Cortex of kidney (tissue), 1 donor: ENCODE measurements at places on chromosomes 2 and 18.

DNA sequence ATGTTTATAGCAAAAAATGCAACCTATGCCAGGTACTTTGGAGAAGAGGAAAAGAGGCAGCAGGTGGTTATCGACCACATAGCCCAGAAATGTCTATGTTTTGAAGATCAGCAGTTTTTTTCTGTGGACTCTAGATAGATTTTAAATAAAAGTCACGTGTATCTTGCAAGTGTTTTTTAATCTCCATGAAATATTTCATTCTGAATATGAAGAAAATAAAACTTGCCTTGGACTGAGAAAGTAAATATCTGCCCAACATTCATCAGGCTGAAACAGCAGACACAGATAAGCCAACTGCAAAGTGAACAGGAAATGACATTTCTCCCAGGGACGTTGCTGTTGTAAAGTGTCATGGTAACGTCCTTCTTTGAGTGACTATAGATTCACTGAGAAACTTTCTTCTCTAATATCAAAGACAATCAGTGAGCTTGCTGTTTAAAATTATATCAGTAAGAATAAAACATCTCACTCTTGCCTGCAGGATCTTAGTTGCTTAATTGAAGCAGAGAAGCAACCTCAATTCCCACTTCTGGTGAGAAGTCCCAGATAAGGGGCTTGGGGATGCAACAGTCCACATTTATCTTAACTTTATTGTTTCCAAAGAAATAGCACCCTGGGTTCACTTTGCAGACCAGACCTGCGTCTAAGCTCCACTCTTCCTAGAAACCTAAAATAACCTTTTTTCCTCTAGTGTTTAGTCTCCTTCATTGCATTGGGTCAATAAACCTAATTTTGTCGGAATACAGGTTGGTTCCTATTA lies 6.3 kb downstream of the MYOM1 start:
- no peak for DNase-seq

DNA sequence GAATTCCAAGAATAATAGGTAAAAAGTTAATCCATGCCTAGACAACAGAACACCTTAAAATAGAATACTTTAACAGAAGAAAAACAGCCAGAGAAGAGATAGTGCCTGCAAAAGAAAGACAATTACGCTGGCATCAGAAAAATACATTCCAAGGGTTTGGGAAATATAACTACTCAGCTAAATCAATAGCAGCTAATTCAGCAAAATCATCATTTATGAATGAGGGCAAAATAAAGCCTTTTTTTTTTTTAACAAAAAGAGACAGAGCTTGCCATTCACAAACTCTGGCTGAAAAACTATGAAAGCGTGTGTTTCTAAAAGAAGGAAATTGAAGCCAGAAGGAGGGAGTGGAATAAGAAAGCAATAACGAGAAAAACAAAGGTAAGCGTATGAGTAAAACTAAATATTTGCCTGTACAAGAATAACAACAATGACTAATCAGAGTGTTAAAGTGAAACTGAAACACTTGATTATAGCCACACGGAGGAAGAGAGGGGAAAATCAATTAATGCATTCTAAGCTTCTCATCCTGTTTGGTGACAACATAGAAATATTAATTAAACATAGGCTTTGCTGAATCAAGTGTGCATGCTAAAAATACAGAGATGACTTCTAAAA lies 90.2 kb downstream of the EHD3 start:
- no peak for DNase-seq

DNA sequence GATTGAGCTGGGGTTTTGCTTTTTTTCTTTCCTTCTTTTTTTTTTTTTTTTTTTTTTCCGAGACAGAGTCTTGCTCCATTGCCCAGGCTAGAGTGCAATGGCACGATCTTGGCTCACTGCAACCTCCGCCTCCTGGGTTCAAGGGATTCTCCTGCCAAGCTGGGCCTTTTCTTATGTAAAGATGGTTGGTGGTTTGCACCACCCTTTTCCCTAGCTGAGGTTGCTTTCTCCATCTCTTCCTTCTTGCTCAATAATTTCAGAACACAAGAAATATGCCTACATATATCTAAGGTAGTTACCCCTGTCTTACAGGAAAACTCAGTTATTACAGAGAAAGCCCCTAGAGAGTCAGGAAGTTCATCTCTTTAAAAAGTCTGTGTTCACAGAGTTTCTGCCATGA lies 7.0 kb downstream of the TTC39C start:
- no peak for DNase-seq

- DNase-seq: no peak
Observed at GRCh38 chr2:143312441-143312840, 183.2 kb downstream of the ARHGAP15 start.

- no peak for DNase-seq
Observed at GRCh38 chr2:29218071-29218470, 102.9 kb downstream of the CLIP4 start.

- no peak for DNase-seq
Observed at GRCh38 chr2:137454886-137455285, 509.4 kb upstream of the HNMT start.

DNA sequence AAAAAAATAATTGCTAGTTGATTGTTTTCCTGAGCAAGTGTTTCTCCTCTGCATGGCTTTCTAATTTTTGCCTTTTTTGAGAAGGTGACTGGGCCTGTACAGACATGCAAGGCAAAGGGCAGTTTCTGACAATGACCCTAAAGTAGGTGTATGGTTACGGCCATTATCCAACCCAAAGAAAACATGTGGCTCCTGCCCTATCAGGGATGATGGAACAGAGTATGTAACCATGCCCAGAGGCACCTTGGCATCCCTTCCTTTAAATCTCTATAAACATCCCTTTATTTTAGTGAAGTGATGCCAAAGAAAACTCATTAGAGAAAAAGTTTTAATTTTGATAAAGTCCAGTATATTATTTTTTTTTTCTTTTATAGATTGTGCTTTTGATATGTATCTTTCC lies 217.5 kb downstream of the LPIN1 start:
- no peak for DNase-seq

- no peak for DNase-seq
Observed at GRCh38 chr18:12595571-12596255, 62.2 kb downstream of the SPIRE1 start.

DNA sequence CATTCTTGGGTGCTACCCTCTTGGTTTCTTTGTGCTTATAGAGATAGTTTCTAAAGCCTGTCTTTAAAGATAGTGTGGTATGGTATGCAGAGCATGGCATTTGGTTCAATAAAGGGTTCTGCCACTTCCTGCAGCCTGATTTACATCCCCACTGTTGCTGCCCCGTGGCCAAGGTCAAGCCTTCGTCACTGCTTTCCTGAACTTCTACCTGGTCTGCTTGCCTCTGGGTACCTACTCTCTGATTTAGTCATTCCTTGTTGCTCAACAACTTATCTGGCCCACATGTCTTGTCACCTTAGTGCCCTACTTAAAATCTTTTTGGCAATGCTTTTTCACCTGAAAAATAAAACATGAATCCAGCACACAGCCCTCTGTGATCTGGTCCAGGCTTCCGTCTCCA lies 352.9 kb downstream of the LPIN1 start:
- no peak for DNase-seq

DNA sequence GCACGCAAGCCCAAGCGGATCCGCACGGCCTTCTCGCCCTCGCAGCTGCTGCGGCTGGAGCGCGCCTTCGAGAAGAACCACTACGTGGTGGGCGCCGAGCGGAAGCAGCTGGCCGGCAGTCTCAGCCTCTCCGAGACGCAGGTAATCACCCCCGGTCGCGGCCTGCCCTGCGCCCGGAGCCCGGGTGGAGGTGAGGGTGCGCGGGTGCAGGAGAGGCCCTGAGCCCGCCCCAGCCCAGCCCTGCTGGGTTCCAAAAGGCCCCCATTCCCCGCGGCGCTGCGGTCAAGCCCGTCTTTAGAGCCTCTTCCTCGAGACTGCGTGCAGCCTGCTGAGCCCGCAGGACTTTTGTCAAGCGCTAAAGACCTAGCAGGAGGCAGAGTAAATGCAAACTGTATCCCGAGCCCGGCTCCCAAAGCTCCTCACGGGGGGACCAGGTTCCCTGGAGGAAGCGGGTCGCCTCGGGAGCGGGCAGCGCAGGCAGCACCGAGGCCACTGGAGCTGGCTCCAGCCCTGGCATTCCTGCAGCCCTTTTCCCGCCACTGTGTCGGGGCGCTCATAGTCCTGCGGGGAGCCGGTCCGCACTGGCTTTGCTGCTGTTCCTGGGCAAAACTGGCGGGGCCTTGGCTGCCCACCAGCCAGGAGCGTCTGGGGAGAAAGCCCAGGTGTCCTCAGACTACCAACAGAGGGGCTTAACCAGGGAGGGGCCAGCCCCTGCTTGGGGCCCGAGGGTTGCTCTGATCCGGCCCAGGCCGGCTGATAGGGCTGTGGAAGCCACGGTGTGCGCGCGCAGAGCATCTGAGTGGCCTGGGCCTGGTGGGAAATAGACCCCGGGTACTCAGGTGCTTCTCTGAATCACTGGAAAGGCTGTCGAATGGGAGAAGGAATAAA lies 7.3 kb downstream of the EMX1 start:
- DNase-seq: no peak

GRCh38 chr18:40939656-40940515 lies 1015.1 kb upstream of the PIK3C3 start:
- no peak for DNase-seq

DNA sequence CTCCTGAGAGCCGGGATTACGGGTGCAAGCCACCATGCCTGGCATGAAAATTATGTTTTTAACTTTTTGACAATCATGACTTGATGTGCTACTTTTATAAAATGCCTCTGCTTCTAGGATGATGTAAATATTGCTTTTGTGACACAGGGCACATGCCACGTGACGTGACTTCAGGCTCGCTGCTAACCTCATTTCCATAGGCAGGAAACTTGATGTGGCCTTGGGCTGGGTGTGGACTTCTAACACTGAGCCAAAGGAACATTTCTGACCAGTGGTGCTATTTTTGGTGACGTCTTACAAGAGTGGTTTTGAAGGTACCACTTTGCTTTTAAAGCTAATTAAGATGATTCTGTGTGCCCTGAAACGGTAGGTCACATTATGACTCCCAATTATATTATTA lies 34.2 kb upstream of the THOC1 start:
- DNase-seq: no peak

- no peak for DNase-seq
Observed at GRCh38 chr18:28647961-28648360, 471.0 kb upstream of the CDH2 start.

DNA sequence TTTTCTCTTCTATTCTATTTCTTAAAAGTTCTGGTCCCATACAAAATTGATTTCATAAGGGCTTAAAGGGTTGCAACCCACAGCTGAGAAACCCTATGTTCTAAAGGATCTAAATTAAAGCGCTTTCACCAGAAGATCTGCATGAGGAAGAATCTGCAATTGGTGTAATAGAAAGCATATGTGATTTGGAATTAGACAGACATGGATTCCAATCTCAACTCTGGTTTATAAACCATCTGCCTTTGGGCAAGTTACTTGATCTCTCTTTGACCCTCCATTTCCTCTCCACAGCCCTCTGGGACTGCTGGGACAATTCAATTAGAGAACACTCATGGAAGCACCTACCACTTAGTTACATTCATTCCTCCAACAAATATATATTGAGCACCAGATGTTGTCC lies 178.7 kb downstream of the ANTXR1 start:
- DNase-seq: no peak

GRCh38 chr2:157900684-157901083 lies 24.6 kb upstream of the ACVR1 start:
- no peak for DNase-seq

DNA sequence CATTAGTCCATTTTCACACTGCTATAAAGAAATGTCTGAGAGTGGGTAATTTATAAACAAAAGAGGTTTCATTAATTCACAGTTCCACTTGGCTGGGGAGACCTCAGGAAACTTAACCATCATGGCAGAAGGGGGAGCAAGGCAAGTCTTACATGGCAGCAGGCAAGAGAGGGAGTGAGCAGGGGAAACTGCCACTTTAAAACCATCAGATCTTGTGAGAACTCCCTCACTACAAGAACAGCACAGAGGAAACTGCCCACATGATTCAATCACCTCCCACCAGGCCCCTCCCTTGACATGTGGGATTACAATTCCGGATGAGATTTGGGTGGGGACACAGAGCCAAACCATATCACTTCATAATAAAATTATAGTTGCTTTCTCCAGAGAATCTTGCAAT lies 365.5 kb upstream of the ID2 start:
- DNase-seq: no peak

DNA sequence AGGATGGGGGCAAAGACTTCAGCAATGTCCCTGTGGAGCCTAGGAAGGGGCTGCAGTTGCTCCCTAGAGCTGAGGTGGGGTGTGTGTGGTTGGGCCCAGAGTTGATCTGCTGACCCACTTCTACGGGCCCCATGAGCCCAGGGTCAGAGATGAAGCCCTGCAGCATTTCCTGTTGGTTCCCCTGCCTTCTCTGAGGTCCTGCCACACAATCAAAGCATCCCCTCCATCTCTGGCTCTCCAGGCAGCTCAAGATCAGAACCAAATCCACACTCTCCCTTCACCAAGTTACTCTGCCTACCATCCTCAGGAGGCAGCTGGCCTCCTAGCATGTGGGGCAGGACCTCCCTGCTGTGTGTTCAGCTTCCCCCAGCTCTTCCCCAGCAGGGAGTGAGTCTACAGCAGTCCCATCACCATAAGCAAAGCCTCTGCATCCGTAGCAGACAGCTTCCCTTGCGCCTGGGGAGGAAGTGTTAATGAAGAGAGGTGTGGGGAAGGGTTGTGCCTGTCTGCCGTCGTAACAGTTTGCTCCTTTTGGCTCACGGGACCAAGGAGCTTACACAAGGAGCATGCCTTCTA lies 26.9 kb downstream of the TMEM247 start:
- no peak for DNase-seq

GRCh38 chr2:13485256-13485655 lies 768.5 kb downstream of the TRIB2 start:
- no peak for DNase-seq

DNA sequence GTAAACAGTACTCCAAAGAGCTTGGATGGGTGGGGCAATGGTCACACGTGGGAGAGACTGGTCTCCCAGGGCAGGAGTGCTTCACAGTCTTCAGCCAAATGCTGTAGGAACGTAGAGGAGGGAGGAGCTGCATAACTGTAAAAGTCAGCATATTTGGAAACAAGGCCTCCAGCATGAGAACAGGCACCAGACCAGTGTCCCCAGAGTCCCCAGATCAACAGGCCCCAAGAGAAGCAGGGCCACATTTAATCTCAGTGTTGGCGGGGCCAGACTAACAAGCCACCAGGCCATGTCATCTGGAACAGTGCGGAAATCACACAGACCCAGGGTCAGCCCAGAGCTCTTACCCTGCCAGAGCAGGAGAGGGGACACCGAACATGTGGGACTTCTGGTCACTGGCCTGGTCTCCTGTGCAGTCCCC lies 63.2 kb downstream of the ADCY3 start:
- DNase-seq: no peak

GRCh38 chr2:101538076-101538475 lies 63.2 kb upstream of the RFX8 start:
- no peak for DNase-seq
